Erythroblast (primary cell): ENCODE measurements at places on chromosomes 2 and 18.

DNA sequence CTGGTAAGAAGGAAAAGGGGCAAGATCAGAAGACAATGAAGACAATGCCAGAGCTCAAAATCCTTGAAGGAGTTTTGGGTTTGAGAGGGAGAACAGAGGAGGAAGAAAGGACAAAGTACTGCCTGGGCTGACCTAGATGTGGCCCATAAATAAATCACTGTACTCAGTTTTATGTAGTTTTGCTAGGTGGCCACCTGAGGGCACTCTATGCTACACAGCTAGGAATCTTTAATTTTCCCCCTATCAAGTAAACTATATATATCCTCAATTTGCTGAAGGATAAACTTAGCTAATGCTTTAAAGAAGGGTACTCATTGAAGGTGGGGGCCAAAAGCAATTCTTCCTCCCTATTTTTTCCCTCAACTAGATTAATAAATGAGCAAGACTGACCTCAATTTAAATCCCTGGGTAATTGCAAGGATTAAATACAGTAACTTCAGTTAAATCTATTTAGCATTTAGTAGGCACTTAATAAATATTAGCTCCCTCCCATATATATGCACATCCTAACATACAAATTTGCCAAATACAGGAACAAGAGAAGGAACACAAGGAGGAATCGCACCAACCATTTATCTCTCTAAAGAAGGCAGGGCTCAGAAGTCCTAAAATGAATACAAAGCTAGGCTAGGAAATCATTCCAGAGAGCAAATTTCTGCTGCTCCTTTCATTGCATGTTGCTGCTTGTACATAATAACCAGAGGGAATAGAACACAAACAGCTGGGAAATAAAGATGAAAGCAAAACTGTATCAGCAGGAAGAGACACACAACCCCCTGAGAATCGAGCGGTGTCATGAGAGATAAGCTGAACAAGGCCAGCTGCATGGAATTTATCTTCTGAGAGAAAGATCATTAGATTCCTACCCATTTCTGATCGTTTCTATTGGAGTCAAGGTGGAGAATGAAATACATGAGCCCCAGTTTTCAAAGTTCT is 540.1 kb downstream of the NRXN1 start:
- DNase-seq = peak; percentile 45

- peak; percentile 25 for DNase-seq
Measured at GRCh38 chr2:58762176-58762781, 521.2 kb upstream of the FANCL start.

DNA sequence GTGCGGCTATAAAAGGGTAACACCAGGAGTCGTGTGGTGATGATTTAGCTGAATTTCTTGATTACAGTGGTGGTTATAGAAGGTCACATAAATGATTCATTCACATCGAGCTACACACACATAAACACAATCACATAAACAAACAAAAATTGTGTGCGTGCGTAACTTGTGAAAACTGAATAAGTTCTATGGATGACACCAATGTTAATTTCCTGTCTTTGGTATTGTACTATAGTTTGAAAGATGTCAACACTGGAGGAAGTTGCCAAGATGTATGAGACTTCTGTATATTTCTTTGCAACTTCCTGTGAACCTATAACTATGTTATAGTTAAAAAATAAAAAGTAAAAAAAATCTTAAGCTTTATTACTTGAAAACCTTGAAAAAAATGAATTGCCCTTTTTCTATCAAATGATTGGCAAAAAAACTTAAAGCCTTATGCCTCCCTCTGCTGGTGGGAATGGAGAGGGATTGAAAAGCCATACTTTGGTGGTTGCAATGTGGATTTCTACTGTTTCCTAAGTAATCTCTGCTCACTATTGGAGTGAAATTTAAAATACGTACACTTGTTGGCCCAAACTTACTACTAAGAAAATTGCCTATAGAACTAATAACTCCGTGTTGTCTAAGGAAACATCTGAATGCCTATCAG is 227.7 kb downstream of the RPIA start:
- DNase-seq = peak; percentile 46

DNA sequence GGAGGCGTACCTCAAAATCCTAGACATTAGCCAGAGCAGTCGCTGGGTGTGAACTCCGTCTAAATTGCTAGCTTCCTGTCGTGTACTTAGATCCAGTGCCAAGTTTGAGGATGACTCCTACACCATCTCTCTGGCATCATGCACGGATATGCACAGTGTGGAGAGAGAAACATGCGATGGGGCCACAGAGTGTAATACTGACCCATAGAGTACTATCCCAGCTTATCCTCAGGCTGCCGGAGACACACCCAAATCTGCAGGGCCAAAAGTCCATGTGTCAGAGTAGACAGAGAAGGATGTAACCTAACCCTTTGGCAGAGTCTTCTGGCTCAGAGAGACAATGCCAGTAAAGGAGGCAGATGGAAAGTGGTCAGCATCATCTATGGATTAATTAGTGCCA is 84.2 kb downstream of the ARL4C start:
- DNase-seq = no peak

DNA sequence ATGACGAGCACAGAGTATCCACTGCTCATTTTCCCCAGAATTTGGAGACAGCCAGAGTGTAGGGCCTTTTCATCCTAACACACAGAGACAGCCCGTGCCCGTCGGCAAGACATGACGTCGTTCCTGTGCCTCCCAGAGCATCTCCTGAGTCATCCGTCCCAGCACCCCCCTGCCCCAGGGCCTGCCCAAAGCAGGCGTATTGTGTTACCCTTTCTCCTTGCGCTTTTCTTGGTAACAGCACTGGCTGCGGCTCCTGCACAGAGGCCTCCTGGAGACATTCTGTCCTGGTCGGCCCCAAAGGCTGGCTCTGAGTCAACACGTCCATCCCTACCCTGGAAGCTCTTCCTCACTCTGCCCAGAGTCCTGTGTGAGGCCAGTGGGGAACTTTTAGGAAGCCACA is 217.1 kb downstream of the KLHL29 start:
- DNase-seq = no peak

DNA sequence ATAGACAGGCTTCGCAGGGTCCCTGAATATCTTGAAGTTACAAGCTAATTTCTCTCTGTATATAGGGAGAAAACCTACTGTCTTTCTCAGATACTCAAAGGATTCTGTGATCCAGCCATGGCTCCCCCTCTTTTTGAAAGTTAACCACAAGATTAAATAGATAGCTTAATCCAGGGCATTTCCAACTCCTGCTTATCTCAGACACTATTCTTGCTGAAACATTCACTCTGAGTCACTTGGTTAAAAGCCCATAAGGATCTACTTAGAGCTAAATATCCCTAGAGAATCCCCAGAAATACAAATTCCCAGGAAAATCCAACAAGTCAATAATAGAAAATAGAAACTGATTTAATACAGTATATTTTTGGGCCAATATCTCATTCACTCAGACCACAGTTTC is 179.1 kb upstream of the LYPD1 start:
- DNase-seq = no peak

GRCh38 chr18:40326985-40327384 is 1628.0 kb upstream of the PIK3C3 start:
- DNase-seq = no peak

GRCh38 chr2:151422917-151423439 is 13.3 kb downstream of the RIF1 start:
- DNase-seq = no peak

GRCh38 chr2:56191617-56192016 is 7.8 kb downstream of the CCDC85A start:
- no peak for DNase-seq

- peak; percentile 67 for DNase-seq
Measured at GRCh38 chr2:9002637-9003365, 683 bp downstream of the MBOAT2 start.

DNA sequence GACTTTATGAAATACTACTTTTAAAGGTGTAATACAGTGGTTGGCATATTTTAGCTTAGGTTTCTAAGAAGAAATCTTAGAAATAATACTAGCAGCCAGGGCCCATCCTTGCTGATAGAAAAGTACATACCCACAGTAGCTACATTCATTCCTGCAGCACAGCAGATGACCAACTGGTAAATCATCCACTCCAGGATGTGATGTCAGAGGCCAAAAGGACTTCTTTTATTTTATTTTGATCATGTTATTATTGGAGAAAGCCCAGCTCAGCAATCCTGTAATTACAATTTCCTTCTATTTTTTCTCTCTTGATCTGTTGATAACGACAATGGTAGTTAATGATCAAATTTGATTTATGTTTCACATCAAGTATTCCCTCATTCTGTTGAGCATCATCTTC is 18.0 kb upstream of the TTN start:
- DNase-seq = no peak

DNA sequence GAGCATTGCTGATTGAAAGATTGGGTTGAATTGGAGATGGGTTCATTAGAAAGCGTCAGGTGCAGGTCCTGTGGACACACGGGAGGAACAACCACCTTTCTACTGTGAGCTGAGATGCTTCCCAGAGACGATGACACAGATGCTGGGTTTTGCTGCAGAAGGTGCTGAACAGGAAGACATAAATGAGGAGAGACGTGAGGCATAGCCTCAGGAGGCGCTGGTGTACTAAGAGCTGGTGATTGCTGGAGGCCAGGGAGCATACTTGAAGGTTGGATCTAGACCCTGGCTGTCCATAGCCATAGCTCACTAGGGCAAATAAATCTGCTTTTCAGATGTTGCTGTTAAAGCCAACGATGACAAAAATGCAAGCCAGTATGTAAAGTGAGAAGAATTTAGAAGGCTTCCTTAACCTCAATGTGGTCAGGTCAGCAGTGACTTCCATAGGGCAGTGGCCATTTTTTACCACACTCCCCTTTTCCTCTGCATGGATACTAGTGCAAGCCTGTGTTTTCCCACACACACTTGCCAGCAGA is 153.7 kb downstream of the SOX11 start:
- no peak for DNase-seq

- DNase-seq = no peak
Measured at GRCh38 chr2:157803952-157804351, 72.2 kb downstream of the ACVR1 start.

DNA sequence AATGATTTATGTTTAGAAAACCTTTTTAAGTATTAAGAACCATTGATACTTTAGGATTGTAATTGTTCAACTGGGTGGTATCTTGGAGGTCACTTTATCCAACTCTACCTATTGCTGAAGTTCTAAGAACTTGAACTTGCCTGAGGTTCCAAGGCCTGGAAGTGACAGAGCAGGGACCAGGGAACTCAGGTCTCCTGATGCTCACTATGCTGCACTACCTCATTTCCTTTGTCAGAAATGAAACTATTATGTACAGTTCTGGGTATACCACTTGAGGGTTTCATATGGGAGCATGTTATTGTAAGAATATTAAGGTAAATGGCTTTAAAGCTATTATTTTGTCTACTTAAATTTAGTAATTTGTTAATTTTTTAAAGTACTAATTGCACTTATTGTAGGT is 3.0 kb downstream of the MBD5 start:
- peak; percentile 34 for DNase-seq

DNA sequence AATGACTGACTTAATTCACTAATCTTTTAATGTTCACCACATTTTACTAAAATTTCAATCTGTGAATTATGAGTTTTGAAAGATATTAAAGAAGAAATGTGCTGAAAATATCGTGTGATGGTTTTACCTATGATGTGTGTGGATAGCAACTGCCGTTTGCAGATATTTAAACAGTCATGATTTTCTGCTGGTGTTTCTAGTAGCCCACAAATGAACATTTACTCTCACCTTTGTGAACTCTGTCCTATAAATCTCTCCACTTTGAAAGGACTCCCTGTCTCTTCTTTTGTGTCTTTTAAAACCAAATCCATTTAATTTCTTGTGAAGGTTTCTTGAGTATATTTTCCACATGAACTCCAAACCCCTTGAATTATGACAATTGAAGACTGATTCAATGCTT is 771.2 kb upstream of the SALL3 start:
- DNase-seq = no peak

- DNase-seq = no peak
Measured at GRCh38 chr18:2933995-2934394, 78.9 kb downstream of the LPIN2 start.

- DNase-seq = peak; percentile 27
Measured at GRCh38 chr2:71070294-71071093, 2.0 kb downstream of the NAGK start.

- no peak for DNase-seq
Measured at GRCh38 chr2:76745605-76746004, 776.6 kb downstream of the LRRTM4 start.

DNA sequence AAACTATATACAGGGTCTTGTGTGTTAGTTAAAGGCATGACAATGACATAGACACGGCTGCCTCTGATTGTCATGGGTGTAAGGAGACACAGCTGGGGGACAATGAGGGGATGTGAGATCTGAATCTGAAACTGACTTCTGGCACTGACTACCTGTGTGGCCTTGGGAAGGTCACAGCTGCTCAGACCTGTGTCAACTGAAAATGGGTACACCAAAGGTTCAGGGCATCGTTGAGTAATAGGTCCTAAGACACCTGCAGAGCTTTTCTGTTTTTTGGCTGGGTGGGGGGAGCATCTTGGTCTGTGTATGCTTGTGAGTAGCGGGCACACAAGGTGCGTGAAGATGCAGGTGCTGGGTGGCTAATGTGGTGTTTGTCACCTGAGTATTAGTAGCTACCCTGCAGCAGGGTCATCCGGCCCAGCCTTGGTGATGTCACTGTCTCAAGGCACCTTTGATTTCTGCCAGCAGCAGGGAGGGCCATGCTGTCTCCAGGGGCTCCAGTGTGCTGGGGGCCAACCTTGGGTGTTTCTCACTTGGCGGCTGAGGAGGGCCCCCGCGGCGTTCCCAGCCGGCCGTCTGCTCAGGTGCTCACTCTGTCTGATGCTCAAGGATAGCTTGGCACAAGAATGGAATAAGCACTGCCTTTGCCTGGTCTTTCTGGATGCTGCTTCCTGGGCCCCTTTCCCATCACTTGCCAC is 53.1 kb upstream of the HS6ST1 start:
- DNase-seq = no peak

DNA sequence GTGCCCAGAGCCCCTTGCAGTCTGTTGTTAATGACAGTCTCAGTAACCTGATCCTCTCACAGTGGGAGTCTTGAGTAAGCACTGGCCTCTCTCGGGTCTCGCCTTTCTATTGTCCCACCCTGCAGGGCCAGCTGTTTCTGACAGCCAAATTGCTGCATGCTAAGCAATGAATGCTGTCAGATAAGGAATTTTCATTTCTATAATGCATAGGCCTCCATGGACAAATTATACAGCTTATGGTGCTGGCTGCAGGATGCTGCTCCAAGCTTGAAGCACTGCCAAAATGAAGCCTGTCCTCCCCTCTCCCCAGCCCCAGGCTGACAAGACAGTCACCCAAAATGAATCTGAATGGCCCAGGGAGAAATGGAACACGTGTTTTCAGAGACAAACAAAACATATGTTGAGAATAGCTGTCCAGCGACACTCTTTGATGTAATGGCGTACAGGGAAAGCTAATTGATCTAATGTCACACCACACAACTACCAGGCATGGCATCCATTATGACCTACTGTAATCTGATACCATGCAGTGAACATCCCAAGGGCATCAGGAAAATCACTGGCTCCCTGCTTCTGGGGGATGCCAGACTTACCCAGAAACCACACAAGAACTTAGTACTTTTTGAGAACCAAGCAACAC is 36.8 kb downstream of the ACVR1 start:
- DNase-seq = no peak
